Brain (organoid and tissue), 16 donors: ENCODE measurements at places on chromosomes 3 and 15. TPM values are rescaled to one million over a fixed set of nuclear protein-coding genes. Genes with fewer than 3 reads are reported as not detected.

SEMA3B gene
- polyA plus RNA-seq = 60.5 TPM

PLCH1 gene
- polyA plus RNA-seq = 1.1 TPM

HYAL2 gene
- 35.2 TPM for polyA plus RNA-seq

GP5 gene
- not detected for polyA plus RNA-seq

MUC13 gene
- polyA plus RNA-seq = not detected

SKIL gene
- 2.4 TPM for polyA plus RNA-seq

NEK10 gene
- polyA plus RNA-seq = 0.20 TPM

NDN gene
- polyA plus RNA-seq = 64.0 TPM
